ENCODE measurements at places on chromosomes 11 and 22.
A peak's percentile ranks its signal among the peaks of the same experiment; 100 is the strongest.

DNA sequence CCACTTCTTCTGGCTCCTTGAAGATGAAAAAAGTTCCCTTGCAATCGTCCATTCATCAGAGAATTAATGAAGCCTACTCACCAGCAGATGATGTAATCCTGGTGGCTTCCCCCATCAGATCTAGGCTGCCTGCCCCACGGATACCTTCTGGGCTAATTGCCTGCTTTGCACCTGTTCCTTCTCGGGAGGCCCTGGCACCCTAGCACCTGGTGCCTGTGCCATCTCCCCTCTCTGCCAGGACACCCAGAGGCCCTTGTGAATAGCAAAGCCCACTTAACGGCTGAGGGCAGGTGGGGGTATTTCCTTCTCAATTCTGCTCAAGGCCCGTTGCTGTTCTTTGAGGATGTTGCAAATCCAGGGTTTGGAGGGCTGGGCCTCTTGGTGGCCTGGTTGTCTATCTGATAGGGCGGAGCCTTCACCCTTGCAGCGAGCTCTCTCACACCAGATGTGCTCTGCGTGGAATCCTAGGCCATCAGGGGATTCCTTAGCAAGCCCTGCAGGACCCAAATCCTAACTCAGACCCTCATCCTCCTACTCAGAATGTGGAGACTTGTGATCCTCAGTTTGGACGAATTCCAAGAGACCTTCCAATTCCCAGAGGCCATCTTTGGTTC is at the start of gene LMO2:
TSS of gene LMO2 (minus strand) at position 363 of the 614 bp plus-strand sequence. CDS start 22,360 bp downstream, outside the sequence.
- no peak for DNase-seq

GRCh38 chr22:21651521-21652009 is 9.5 kb downstream of the SDF2L1 start:
- no peak for DNase-seq

DNA sequence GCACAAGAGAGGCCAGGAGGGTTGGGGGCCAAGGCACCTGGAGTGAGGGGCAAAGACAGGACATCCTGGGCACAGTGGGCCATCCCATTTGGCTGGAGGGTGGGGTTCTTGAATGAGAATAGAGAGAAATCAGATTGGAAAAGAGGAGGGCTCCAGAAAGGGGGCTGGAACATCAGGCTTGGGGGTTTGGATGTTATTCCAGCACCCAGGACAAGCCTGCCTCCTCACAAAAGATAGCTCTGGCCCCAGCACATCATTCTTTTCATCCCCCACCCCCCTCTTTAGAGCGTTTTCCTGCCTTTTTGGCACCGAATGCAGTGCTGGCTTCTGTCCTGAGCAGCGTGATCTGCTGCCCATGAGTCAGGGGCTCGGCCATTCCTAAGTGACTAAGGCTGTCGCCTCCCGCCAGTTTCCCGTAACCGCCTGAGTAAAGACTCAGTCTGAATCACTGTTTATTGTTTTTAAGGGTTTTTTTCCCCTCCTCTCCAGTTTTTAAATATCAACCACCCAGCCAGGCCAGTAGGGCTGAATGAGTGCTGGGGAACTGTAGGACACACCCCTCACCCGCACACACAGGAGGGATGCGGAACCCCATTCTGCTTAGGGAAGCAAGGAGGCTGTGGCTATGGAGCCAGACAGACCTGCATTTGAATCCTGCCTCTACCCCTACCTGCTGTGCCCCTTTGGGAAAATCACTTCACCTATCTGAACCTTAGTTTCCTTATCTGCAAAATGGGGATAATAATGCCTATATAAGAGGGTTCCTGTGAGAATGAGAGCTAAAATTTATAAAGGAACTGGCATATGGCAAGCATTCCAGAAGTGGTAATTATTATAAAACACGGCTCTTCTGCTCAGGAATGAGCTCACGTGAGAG is 32.4 kb upstream of the NAV2 start:
- no peak for DNase-seq

- no peak for DNase-seq
Observed at GRCh38 chr11:131027491-131027890, 111.2 kb upstream of the SNX19 start.

- no peak for DNase-seq
Observed at GRCh38 chr22:38213990-38214301, 12.2 kb downstream of the MAFF start.

DNA sequence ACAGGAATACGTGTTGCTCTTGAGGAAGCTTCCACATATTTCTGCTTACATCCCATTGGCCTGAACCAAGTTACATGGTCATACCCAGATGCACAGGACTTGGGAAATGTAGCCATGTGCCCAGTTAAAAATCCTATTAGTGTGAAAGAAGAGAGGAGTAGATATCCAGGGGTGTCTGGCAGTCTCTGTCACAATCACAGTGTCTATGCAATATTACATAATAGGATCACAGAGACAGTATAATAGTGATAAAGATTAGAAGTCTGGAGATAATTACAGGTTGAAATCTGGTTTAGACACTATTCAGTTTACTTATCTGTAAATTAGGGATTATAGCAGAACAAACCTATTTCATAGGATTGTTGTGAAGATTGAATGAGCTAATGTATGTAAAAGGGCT is 62.6 kb upstream of the SLC6A5 start:
- no peak for DNase-seq

DNA sequence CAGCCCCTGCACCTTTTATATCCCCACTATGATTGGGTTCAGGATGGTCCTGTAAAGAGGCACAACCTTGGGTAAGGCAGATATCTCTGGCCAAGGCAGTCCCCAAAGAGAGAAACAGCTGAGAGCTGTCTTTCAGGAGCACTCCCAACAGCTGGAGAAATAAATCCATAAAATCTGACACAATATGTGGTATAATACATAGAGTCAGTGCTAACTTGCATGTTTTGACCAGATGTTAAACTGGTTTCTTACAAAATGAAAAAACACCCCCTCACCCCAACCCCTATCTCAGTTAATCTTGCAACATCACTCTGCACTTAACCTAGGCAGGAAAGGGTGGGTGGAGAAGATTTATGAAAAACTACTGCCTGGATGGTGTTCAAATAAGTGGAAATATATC is 44.0 kb upstream of the C11orf87 start:
- DNase-seq, result no peak

DNA sequence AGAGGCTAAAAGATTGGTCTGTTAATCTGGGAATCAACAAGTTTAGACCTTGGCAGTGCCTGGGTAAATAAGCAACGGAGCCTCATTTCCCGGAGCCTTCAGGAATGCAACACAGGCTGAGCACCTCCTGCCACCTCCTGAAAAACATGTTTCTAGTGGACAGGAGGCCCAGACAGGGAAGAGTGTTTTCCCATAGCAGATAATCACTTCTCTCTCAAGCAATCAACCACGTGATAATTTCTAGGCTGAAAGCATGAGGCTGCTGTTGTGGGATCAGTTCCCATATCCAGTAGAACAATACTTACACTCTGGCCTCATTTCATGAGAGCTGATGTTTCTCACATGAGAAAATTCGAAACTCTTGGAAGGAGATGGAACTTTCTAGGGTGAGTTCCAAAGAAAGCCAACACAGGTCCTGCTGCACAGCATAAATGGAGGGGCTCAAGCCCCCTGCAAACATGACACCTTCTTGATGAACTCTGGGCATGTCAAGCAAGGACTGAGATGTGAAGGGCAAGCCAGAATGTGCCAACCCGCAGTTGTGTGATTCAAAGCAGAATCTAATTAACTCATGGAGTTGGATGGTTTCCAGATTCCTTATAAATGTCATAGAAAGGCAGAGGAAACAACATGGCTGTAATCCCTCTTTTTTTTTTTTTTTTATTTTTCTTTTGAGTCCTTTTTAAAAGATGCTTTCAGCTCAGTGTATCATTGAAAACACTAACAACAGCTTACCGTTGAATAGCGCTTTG is 228.5 kb upstream of the SESN3 start:
- no peak for DNase-seq

- peak; percentile 43 for DNase-seq
Observed at GRCh38 chr22:46587492-46588278, 32.5 kb upstream of the GRAMD4 start.

- peak; percentile 61 for DNase-seq
Observed at GRCh38 chr22:20509344-20510047, 2.1 kb downstream of the MED15 start.

GRCh38 chr11:72257570-72257969 is 13.6 kb upstream of the PHOX2A start:
- no peak for DNase-seq

GRCh38 chr22:47796128-47796908 is 1033.9 kb downstream of the TBC1D22A start:
- no peak for DNase-seq

- no peak for DNase-seq
Observed at GRCh38 chr22:22450343-22450839, 58.2 kb downstream of the ZNF280B start.

DNA sequence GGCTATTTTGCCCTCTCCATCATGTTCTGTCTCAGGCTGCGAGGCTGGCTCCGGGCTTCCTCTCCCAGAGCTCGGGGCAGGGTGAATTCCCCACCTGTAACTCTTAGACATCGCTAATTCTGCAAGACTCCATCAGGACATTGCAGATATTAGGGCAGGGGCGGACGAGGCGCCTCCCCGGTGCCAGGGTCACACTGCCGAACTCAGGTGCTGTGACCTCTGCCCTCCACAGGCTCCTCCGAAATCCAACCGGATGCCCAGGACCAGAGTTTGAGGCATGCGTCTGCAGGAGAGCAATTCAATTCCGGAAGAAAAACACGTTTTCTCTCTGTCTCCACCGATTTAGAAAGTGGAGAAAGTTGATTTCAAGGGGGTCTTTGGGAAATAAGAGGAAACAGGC is 542.7 kb downstream of the BRD1 start:
- DNase-seq, result no peak

GRCh38 chr11:64850979-64851567 is 6.6 kb upstream of the CDC42BPG start:
- peak; percentile 74 for DNase-seq

GRCh38 chr11:59658036-59658435 is 10.8 kb downstream of the PATL1 start:
- DNase-seq, result no peak

GRCh38 chr22:25637672-25638071 is 73.2 kb downstream of the GRK3 start:
- no peak for DNase-seq

DNA sequence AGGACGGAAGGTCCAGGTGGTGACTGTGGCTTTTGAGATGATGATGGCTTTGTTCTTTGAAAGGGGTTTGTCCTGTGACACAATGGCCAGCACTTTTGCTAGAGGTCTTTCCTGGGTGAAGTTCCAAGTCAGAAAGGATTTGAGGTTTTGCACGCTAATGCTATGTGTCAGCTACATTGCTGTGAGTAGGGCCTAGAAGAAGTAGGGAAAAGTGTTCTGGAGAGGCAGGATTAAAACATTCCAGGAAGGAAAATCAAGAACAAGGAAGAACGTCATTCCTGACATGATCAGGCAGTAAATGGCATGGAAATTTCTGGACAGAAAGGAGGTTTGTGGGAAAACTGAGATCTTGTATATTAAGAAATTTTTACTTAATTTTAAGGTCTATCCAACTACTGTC is 290.7 kb downstream of the NTM start:
- no peak for DNase-seq

- DNase-seq, result no peak
Observed at GRCh38 chr11:69129647-69130046, 26.1 kb upstream of the SMIM38 start.

GRCh38 chr22:42939941-42940653 is 74.9 kb downstream of the PACSIN2 start:
- DNase-seq, result no peak

GRCh38 chr11:72012897-72013721 is 14.4 kb downstream of the IL18BP start:
- no peak for DNase-seq

- no peak for DNase-seq
Observed at GRCh38 chr11:77497368-77497767, 23.5 kb upstream of the PAK1 start.

- no peak for DNase-seq
Observed at GRCh38 chr11:61601512-61601911, 20.6 kb upstream of the SYT7 start.

GRCh38 chr22:36208914-36209313 is 7.3 kb upstream of the APOL4 start:
- no peak for DNase-seq

DNA sequence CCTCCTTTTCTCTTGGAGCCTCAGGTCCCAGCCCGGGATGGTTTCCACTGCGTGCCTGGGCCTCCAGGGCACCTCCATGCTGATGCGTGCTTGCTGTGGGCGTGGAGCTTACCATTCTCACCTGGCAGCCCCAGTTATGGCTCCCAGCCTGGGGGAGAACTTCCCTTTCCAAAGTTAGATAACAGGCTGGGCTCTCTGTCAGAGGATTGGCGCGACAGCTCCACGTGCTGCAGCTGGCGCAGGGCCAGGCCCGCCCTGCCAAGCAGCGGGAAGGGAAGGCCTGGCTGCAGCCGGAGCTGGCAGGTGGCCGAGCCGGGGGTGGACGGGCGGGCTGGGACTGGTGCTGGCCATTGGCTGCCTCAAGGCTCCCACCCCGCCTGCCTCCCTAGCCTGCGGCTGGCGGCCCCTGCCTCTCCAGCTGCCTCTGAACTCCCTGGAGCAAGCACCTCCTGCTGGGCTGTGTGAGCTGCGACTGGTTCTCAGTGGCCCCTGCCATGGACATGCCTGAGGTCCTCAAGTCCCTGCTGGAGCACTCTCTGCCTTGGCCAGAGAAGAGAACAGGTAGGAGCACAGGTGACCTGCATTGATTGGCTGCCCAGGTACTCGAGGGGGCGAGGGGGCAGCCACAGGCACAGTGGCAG is 14.6 kb upstream of the TEF start:
- peak; percentile 35 for DNase-seq

DNA sequence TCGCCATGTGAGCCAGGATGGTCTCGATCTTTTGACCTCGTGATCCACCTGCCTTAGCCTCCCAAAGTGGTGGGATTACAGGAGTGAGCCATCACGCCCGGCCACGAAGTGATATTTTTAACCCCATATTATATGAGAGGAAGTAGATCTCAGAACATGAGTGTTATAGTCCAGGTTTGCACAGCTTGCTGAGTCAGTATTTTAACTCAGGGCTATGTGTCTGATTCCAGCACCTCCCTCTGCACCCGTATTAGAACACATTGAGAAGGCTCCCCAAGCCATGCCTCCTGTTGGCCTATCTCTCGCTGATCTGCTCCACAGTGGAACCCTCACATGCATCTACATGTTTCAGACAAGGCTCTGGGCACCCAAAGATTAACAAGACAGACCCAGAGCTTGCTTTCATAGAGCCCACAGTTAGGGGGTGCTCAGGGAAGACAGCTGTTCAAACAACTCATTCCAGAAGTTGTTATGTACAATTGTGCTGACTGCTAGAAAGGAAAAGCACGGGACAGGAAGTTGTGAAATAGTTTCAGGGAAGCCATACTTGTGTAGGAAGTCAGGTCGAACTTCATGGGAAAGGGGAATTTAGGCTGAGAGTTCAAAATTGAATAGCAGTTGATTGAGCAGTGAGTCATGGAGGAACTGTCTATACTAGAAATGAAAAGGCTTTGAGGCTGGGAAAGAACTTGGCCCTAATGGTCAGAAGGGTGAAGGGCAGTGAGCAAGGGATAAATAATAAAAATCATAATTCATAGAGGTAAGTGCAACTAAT is 49.3 kb upstream of the CLPB start:
- peak; percentile 22 for DNase-seq
